Head of caudate nucleus (tissue), 42 donors: ENCODE measurements at places on chromosomes 4 and X.
A peak's percentile ranks its signal among the peaks of the same experiment; 100 is the strongest.

DNA sequence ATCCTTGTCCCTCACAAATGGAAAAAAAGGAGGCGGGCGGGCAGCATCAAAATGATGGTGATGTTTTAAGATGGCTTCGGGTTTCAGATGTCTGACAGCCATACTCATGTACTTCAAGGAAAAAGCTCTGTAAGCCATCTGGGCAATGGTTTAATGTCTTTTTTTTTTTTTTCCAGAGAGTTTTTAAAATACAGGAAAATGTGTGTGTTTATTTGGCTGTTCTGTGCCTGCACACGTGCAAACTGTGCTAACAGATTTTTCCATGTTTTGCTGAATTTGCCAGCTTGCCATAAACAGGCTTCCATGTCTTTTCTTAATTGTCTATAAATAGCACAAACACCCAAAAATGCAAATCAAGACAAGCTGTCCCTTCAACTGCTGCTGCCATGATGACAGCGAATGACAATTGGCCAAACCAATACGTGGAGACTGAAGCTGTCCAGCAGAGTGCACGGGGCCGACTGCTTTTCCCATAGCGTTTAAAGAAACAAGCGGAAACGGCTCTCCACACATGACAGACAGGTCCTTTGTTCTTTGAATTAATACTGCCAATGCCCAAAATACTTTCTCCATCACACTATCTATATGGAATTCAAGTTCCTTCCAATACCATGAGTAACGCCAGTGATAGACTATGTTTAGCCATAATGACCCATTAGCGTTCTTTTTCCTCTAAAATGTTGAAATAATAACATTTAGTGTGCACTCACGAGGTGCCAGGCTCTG lies 35.7 kb downstream of the AFAP1 start:
- DNase-seq = no peak

GRCh38 chr4:48594180-48594579 lies 104.1 kb downstream of the ZAR1 start:
- DNase-seq = no peak

GRCh38 chr4:178264001-178264400 lies 821.8 kb upstream of the AGA start:
- DNase-seq = no peak

DNA sequence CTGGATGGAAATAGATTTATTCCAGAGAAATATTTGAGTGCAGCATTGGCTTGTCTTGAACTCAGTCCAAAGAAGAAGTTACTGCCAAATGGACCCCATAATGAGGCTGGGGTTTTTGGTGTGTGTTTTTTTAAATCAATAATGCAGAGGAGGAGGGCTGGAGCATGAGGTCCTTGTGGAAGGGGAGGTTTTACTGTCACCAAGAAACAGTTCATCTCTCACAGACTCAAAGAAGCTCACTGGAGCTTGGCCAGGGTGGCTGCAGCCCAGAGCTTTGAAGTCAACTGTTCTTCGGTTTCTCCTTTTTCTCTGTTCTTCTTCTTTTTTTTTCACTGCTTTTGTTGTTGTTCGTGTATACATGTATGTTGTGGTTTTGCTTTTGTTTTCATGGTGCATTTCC lies 377.7 kb downstream of the FBXW7 start:
- DNase-seq = no peak

DNA sequence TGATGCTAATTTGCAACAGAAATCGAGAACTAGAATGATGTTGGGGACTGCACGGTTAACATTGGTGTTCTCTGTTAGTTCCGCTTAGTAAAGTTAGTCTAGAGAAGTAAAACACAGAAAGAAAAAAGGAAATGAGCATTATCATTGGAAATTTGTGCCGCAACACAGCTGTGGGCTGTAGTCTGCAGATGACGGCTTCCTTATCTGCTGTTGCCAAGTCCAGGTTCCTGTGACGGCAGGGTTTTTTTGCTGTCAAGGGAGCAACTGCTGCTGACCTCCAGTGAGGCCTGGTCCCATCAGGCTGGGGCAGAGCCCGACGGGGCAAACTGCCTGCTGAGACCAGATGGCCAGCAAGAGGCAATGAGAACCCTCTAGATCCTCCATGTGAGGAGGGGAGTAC lies 38.9 kb upstream of the PHEX start:
- DNase-seq = no peak

DNA sequence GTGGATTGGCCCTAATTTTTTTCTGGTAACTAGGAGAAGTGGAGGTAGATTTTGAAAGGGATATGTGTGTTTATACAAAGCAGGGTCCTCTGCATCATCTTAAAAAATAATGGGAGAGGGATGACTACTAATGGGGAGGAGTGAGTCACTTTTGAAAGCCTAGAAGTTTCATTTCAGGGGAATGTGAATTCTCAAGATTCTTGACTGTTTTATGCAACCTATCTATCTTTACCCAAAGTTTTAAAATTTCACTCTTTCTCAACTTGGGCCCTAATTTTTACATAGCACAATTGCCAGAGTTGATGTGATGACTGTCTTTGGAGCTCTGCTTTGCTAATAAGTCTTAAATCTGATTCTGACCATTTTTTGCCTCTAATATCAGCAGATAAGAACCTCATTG lies 445.2 kb downstream of the GRXCR1 start:
- DNase-seq = no peak

DNA sequence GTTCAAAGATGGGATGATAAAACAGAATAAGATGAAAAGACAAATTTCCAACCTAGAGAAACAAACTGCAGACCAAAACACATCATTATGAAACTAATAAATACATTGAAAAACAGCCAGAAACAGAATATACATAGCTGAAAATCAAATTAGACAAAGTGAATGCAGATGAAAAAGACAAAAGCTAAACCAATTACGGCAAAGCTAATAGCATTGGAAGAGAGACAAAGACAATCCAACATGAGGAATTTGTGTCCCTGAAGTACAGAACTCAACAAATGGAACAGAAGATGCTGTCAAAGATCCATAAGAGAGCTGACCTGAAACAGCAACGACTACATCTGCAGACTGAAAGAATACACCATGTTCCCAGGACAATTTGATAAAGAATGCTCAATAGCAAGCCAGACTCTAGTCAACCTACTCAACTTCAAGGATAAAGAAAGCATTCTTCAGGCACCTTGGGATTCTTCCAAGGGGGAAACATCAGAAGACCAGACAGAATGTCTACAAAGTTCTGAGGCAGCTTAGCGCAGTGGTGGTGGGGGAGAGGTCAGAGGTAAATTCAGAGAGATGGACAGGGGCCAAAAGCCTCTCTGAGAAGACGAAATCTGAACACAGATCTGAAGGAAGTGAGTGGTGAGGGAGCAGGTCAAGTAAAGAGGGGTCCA lies 27.4 kb upstream of the IRAK1 start:
- no peak for DNase-seq

GRCh38 chr4:144353292-144353691 lies 212.8 kb upstream of the GYPA start:
- no peak for DNase-seq

DNA sequence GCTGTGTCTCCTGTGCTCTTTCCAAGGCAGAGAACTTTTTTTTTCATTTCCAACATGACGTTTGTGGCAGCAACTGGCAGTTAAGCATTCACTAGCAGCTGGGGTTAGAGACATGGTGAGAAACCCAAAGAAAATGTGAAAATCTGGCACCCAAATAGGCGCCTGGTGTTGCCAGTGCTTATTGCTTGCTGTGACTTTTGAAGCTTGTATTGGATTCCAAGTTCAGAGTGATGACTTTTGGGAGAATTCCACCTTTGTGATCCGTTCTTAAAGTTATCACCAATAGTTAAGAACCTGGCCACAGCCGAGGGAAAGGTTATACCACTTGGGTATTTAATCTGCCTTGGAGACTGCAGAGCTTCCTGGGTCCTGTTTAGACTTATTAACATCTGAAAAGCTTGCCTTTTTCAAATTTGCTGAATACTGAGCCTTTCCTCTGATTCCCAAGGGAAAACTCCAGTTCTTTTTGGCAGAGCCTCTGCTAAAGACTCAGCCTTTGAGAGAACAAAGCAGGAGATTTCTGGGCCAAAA lies 101.0 kb downstream of the OPHN1 start:
- no peak for DNase-seq

GRCh38 chr4:95637043-95637600 lies 88.3 kb upstream of the UNC5C start:
- DNase-seq = no peak

DNA sequence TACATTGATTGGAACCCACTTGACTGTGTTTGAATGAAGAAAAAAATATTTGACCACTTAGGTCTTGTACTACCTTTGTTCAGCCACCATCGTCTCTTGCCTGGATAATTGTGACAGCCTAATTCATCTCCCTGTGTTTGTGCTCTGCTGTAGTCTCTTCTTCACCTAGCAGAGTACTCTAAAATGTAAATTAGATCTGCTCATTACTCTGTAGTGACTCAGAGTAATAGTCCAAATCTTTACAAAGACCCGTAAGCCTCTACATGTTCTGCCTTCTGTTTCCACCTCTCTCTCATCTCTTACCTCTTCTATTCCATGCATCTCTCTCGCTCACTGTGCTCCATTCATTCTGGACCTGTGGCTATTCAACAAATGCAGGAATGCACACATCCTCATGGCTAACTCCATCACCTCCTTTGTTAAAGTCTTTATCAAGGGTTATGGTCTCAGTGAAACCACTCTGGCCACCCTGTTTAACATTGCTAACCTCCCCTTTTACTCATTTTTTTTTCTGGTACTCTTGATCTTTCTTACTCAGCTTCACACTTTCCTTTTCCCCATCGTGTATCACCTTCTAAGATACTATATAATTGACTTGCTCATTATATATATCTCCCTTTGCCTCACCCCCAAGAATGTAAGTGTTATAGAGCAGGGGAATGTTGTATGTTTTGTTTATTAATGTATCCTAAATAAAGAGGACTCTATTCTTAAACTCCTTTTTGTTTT lies 98.4 kb downstream of the STIM2 start:
- DNase-seq = no peak

GRCh38 chrX:154051201-154051810 lies 31.6 kb upstream of the IRAK1 start:
- peak; percentile 79 for DNase-seq

DNA sequence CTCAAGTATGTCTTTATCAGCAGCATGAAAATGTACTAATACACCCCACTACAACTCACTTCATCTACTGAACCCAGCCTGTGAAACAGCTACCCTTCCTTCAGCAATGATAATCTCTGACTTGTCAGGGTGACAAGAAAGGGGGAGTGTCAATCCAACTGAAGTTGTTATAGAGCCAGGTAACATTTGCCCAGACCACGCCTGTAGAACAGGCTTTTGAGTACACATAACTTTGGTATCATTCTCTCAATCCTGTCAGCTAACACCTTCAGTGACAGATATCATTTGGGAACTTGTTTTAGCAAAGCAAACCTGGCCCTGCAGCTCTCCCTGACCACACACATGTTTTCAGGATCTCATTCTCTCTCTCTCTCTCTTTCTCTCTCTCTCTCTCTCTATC lies 592.2 kb downstream of the SMARCA1 start:
- DNase-seq = no peak

GRCh38 chr4:74625981-74626380 lies 168.3 kb downstream of the BTC start:
- DNase-seq = no peak

DNA sequence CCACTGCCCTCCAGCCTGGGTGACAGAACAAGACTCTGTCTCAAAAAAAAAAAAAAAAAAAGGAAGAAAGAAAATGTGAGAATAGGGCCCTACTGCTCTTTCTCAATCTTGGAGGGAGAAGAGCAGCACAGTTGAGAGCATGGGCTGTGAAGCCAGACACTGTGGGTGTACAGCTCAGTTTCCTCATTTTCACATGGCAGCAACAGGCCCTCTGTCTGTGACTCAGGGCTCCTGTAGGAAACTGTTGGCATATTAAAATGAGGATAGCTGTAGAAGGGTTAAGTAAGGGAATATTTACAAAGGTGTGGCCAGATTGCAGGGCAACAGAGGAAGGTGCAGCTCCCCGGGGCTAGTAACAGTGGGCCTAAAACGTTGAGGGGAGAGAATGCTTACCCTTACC lies 3.4 kb downstream of the AKAP14 start:
- DNase-seq = no peak

- DNase-seq = no peak
These were observed 877 bp upstream of the NKX1-1 start for GRCh38 chr4:1406981-1407656.

GRCh38 chr4:147826288-147826646 lies 94.4 kb downstream of the ARHGAP10 start:
- DNase-seq = no peak

DNA sequence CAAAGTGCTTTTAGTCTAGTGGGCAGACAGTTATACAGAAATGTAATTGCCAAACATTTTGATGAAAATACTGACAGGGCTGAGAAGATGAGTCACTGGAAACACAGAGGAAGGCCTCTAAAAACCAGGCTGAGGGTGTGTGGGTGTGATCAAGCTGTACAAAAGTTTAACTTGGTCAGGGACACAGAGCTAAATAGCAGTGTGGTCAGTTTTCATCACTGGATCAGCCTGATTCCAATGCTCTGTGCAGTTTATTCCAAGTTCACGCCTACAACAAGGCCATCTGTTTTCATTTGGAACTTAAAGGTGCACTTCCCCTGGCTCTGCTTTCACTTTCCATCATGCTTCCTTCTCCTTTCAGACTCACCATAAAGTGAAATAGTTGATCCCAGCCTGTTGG lies 10.6 kb downstream of the CENPVL3 start:
- no peak for DNase-seq

GRCh38 chr4:183399616-183400015 lies 44.8 kb upstream of the CDKN2AIP start:
- DNase-seq = no peak

- DNase-seq = peak; percentile 91
These were observed 234.8 kb upstream of the JADE1 start for GRCh38 chr4:128574706-128575105.

GRCh38 chr4:75370576-75370975 lies 143.6 kb downstream of the RCHY1 start:
- no peak for DNase-seq

DNA sequence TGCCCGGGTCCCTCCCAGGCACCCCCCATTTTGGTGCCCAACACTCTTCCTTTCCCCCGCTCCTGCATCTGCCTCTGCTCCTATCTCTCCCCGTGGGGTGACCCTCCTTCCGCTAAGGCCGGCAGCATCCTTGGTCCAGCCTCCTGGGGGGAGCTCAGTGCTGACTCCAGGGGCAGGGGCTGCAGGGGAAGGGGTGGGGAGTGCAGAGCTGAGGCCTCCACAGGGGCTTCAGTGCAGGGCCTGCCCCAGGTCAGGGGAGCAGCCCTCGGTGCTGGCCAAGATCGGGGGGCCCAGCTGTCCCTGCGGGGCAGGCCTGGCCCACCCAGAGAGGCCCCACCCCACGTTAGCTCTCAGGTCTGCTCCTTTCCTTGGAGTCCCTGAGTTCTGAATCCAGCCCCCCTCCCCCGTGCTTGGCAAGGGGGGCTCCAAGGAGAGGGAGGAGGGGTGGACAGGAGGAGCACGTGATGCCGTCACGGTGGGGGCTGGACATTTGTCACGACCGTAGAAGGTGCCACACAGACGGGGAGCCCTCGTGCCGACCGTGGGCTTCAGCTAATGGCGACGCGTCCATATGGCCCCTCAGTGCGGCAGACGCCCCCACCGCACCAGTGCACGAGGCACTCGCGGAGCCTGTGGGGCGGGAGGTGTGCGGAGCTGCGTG lies 63.5 kb upstream of the ADRA2C start:
- no peak for DNase-seq

DNA sequence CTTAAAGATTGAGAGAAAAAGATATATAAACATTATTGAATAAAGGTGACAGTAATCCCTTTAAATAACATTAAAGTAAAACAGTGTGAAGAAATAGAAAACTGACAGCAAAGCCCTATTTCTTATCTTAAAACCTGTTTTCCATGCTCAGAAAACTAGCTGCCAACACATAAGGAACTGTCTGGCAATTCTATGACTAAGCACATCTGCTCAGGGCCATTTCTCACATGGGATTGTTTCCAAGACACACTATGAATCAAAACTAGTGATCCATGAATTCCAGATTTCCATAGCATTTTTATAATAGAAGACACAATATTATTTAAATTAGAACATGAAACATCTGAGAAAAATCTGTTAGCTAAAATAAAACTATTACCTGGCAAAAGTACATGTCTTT lies 113.4 kb downstream of the SCLT1 start:
- no peak for DNase-seq
